Effector memory CD8-positive, alpha-beta T cell (primary cell): ENCODE measurements at places on chromosomes 1 and 21.

DNA sequence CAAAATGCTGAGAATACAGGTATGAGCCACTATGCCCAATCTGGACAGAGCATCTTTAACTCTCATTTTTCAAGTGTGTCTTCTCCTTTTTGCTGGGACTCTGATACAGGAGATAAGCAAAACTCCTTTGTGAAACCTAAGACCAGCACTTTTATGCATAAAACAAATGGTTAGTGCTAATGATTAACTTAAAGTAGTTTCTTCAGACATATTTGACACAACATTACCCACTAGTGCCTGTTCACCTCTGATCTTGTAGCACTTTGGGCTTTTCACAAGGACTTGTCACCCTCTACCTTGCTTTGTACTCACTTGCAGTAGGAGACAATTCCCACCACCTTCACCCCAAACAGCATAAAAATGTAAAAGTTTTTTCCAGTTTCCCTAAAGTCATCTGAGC lies 216.3 kb downstream of the RGS7 start:
- no peaks in the 10 kb centered on the region for H3K27me3 ChIP-seq
- H3K4me1 ChIP-seq, result peaks cover 3% of the 10 kb centered on the region
- H3K4me3 ChIP-seq, result no peak overlapping the region
- H3K36me3 ChIP-seq, result no peaks in the 10 kb centered on the region

GRCh38 chr1:107422901-107423300 lies 282.1 kb downstream of the NTNG1 start:
- no peak overlapping the region for H3K27ac ChIP-seq
- H3K36me3 ChIP-seq, result no peaks in the 10 kb centered on the region
- no peak for DNase-seq
- no peak overlapping the region for H3K4me3 ChIP-seq

GRCh38 chr1:158570480-158570879 lies at the start of gene OR6P1:
OR6P1 (minus strand) TSS chr1:158570580; CDS start chr1:158563604, 6,976 bp downstream.
- H3K27me3 ChIP-seq, result peaks cover 38% of the 10 kb centered on the region
- no peaks in the 10 kb centered on the region for H3K36me3 ChIP-seq
- H3K4me1 ChIP-seq, result no peaks in the 10 kb centered on the region
- DNase-seq, result no peak

DNA sequence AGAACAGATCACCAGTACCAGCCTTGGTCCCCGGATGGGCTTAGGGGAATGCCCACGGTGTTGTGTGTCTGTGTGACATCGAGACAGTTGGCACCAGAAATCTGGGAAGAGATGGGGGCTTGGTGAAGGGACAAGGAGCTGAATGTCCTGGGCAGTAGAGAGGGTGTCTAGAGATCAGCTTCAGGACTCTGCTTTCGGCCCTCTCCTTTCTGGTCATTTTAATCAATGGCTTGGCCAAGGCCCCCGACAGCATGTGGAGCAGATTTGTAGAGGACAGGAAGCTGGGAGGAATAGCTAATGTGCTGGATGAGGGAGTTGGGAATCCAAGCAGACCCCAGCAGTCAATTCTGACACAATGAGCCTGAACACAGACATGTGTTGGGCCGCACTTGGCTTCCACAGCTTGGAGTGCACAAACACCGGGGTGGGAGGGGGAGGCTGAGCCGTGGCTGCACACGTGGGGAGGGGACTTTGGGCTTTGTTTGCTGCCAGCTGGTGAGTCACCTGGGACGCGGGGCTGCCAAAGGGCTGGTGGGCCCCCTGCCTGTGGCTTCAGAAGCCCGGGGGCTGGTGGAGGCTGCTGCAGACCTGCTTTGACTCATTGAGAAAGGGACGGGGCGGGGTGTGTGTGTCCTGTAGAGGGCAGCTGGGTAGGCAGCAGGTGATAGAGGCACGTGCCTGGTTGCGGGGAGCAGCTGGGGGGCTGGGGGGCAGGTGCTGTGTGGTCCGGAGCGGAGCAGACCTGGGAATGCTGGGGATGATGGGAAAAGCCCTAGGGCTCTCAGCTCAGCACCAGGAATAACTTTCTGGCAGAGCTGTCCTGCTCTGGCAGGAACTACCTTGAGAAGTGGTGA lies 20.9 kb downstream of the SLC1A7 start:
- DNase-seq, result no peak
- H3K27ac ChIP-seq, result peak overlapping the region; percentile 54
- peaks cover 15% of the 10 kb centered on the region for H3K4me1 ChIP-seq

GRCh38 chr1:244234009-244234643 lies 183.0 kb downstream of the ZBTB18 start:
- no peak overlapping the region for H3K27ac ChIP-seq
- peaks cover 37% of the 10 kb centered on the region for H3K27me3 ChIP-seq
- no peaks in the 10 kb centered on the region for H3K36me3 ChIP-seq
- H3K4me3 ChIP-seq, result no peak overlapping the region

DNA sequence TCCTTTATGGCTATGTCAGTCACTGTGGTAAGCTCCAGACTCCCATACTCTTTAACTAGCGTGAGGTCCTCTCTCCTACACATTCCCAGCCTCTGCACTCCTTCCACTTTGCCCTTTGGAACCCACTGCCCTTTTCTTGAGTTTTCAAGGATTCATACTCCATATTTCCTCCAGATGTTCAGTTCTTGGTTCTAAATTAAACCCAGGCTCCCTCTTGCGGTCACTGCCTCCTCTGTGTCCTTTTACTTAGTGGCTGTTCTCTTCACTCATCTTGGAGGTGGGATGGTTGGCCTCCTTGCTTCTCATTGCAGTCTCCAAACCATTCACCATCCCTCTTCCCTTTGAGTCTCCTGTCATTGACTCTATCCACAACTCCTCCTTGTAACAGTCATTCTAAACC lies 208.1 kb downstream of the TGFB2 start:
- H3K4me3 ChIP-seq, result no peak overlapping the region
- H3K27ac ChIP-seq, result no peak overlapping the region
- H3K36me3 ChIP-seq, result no peaks in the 10 kb centered on the region
- H3K4me1 ChIP-seq, result no peaks in the 10 kb centered on the region
- no peak for DNase-seq
- no peaks in the 10 kb centered on the region for H3K27me3 ChIP-seq

GRCh38 chr1:228706305-228706704 lies 29.0 kb upstream of the RHOU start:
- H3K36me3 ChIP-seq, result peaks cover 2% of the 10 kb centered on the region
- no peak for DNase-seq
- peaks cover 6% of the 10 kb centered on the region for H3K27me3 ChIP-seq
- no peak overlapping the region for H3K4me3 ChIP-seq
- no peak overlapping the region for H3K27ac ChIP-seq

DNA sequence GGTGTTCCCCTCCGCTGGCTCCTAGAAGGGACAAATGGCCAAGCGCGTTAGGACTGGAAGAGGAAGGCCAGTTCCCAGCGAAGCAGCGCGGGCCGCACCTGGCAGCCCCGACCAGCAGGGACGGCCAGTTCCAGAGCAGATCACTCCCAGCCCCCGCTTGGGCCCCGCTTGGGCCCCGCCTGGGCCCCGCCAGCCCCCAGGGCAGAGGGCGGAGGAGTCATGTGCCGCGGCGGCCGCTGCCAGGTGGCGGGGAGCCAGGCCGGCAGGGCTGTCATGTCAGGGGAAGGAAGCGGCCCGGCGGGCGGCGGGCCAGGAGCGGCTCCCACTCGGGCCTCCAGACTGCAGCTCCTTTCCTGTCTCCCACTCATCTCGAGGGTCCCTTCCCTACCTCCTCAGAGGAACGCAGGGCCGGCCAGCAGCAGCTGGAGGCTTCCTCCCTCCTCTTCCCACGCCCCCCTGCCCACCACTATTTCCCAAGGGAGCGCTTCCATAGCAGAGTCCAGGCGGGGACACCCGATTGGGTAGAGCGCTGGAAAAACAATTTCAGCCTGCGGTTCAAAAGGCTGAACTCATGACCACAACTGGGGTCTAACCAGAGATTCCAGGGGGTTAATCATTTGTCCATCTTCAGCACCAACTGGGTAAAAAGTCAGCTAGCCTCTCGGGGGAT lies 16.5 kb downstream of the ZNF697 start:
- no peaks in the 10 kb centered on the region for H3K4me1 ChIP-seq
- H3K27ac ChIP-seq, result no peak overlapping the region
- H3K4me3 ChIP-seq, result no peak overlapping the region
- H3K27me3 ChIP-seq, result peaks cover 37% of the 10 kb centered on the region

- no peaks in the 10 kb centered on the region for H3K27me3 ChIP-seq
- no peak for DNase-seq
- peaks cover 3% of the 10 kb centered on the region for H3K36me3 ChIP-seq
- H3K4me1 ChIP-seq, result no peaks in the 10 kb centered on the region
- H3K27ac ChIP-seq, result no peak overlapping the region
Measured at GRCh38 chr1:57133686-57134085, 167.9 kb upstream of the C8B start.

DNA sequence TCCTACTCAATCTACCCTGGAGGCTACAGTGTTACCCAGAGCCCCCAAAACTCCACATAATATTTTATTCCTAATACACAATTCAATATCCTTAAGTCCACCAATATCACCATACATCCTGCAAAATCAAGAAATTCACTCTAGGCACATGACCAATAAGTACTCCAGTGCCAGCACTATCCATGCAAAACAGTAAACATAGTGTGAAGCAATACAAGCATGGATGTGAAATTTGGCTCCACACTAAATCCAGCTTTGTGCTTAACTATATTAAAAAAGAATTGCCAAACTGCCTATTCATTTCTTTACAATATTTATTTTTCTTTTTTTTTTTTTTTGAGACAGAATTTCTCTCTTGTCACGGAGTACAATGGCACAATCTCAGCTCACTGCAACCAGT lies 3.0 kb upstream of the MEAF6 start:
- H3K27me3 ChIP-seq, result no peaks in the 10 kb centered on the region
- no peak for DNase-seq
- peaks cover 30% of the 10 kb centered on the region for H3K4me1 ChIP-seq

GRCh38 chr1:157245823-157246222 lies 107.6 kb upstream of the ETV3 start:
- no peak for DNase-seq
- H3K27me3 ChIP-seq, result peaks cover 51% of the 10 kb centered on the region
- no peaks in the 10 kb centered on the region for H3K4me1 ChIP-seq
- H3K27ac ChIP-seq, result no peak overlapping the region

- H3K4me1 ChIP-seq, result no peaks in the 10 kb centered on the region
- H3K4me3 ChIP-seq, result no peak overlapping the region
- DNase-seq, result peak; percentile 12
- no peak overlapping the region for H3K27ac ChIP-seq
- peaks cover 32% of the 10 kb centered on the region for H3K27me3 ChIP-seq
Measured at GRCh38 chr1:201085902-201086735, 26.1 kb downstream of the CACNA1S start.

GRCh38 chr1:86914601-86914997 lies at the start of gene HS2ST1:
HS2ST1 (plus strand) TSS chr1:86914635.
- DNase-seq, result no peak
- no peaks in the 10 kb centered on the region for H3K27me3 ChIP-seq
- H3K36me3 ChIP-seq, result peaks cover 12% of the 10 kb centered on the region
- H3K27ac ChIP-seq, result no peak within 1 kb of the TSS
- no peak within 1 kb of the TSS for H3K4me3 ChIP-seq
